ENCODE measurements at places on chromosomes 4 and X. TPM values are rescaled to one million over a fixed set of nuclear protein-coding genes. Genes with fewer than 3 reads are reported as not detected.

- H3K4me1 ChIP-seq: peaks cover 9% of the 10 kb centered on the region
- H3K4me3 ChIP-seq: no peak overlapping the region
- no peaks in the 10 kb centered on the region for H3K36me3 ChIP-seq
- no peak overlapping the region for H3K27ac ChIP-seq
- no peak for DNase-seq
- no peaks in the 10 kb centered on the region for H3K27me3 ChIP-seq
Observed at GRCh38 chr4:37797923-37798322, 28.6 kb upstream of the PGM2 start.

DNA sequence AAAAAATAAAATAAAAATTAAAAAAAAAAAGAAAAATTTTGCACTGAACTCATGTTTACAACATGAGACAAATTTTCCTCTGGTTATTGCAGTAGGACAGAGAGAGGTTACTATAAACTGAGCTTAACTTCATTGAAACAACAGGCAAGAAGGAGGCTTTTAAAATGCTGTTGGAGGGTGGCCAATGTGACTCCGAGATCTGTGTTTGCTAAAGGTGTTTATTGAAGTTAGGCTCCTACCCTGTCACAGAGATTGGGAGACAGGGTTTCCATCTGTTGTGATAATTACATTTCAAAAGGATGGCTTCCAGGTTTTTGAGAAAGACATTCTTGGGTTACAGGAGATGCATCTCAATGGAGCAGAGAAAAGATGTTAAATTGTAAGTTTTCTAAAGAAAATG, 370.5 kb upstream of the HS3ST1 start:
- H3K4me3 ChIP-seq: no peak overlapping the region
- DNase-seq: no peak
- no peaks in the 10 kb centered on the region for H3K27me3 ChIP-seq
- no peaks in the 10 kb centered on the region for H3K4me1 ChIP-seq
- H3K36me3 ChIP-seq: no peaks in the 10 kb centered on the region
- H3K27ac ChIP-seq: no peak overlapping the region

- peaks cover 5% of the 10 kb centered on the region for H3K27me3 ChIP-seq
- DNase-seq: no peak
- peaks cover 18% of the 10 kb centered on the region for H3K4me1 ChIP-seq
- H3K4me3 ChIP-seq: no peak overlapping the region
- H3K27ac ChIP-seq: no peak overlapping the region
Observed at GRCh38 chr4:56817840-56818491, 3.5 kb downstream of the SPINK2 start.

GRCh38 chr4:8173492-8174242, 15.1 kb upstream of the ABLIM2 start:
- no peaks in the 10 kb centered on the region for H3K4me1 ChIP-seq
- no peak overlapping the region for H3K4me3 ChIP-seq
- peak; percentile 78 for DNase-seq
- H3K27ac ChIP-seq: no peak overlapping the region

GRCh38 chr4:158356301-158356700, 146.0 kb downstream of the TMEM144 start:
- no peak overlapping the region for H3K4me3 ChIP-seq
- DNase-seq: no peak
- no peaks in the 10 kb centered on the region for H3K27me3 ChIP-seq
- H3K27ac ChIP-seq: no peak overlapping the region
- no peaks in the 10 kb centered on the region for H3K4me1 ChIP-seq

DNA sequence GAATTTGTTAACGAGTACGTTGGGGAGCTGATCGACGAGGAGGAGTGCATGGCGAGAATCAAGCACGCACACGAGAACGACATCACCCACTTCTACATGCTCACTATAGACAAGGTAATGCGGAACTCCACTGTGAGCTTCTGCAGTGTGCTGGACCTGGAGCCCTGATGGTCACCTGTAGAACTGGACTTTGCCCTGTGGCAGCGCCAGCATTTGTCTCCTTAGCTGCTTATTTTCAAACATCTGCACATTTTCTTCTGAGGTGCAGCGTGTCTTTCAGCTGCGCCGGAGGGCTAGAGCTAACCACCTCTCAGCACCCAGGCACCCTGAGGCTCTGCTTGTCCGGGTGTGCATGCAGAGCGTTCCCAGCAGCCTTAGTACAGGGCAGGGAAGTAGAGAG, 47.7 kb downstream of the NELFA start:
- H3K36me3 ChIP-seq: no peaks in the 10 kb centered on the region
- no peaks in the 10 kb centered on the region for H3K4me1 ChIP-seq
- no peak overlapping the region for H3K4me3 ChIP-seq
- H3K27me3 ChIP-seq: no peaks in the 10 kb centered on the region
- no peak for DNase-seq

Gene BANK1
- total RNA-seq: 208 TPM

- H3K4me3 ChIP-seq: no peak overlapping the region
- no peaks in the 10 kb centered on the region for H3K36me3 ChIP-seq
- H3K27ac ChIP-seq: no peak overlapping the region
- no peaks in the 10 kb centered on the region for H3K27me3 ChIP-seq
- H3K4me1 ChIP-seq: no peaks in the 10 kb centered on the region
Observed at GRCh38 chr4:125125276-125125675, 189.5 kb upstream of the FAT4 start.

- H3K36me3 ChIP-seq: no peaks in the 10 kb centered on the region
- peak overlapping the region; percentile 65 for H3K27ac ChIP-seq
- H3K4me3 ChIP-seq: no peak overlapping the region
- no peak for DNase-seq
- no peaks in the 10 kb centered on the region for H3K27me3 ChIP-seq
Observed at GRCh38 chrX:12949205-12949926, 25.5 kb upstream of the TMSB4X start.

GRCh38 chrX:40476958-40477357, 103.8 kb upstream of the ATP6AP2 start:
- H3K4me1 ChIP-seq: no peaks in the 10 kb centered on the region
- no peaks in the 10 kb centered on the region for H3K36me3 ChIP-seq
- no peak overlapping the region for H3K4me3 ChIP-seq

- H3K36me3 ChIP-seq: no peaks in the 10 kb centered on the region
- DNase-seq: no peak
- no peaks in the 10 kb centered on the region for H3K27me3 ChIP-seq
Observed at GRCh38 chr4:184200296-184200695, 17.4 kb downstream of the ENPP6 start.

Gene MAGEA6
- total RNA-seq: not detected

DNA sequence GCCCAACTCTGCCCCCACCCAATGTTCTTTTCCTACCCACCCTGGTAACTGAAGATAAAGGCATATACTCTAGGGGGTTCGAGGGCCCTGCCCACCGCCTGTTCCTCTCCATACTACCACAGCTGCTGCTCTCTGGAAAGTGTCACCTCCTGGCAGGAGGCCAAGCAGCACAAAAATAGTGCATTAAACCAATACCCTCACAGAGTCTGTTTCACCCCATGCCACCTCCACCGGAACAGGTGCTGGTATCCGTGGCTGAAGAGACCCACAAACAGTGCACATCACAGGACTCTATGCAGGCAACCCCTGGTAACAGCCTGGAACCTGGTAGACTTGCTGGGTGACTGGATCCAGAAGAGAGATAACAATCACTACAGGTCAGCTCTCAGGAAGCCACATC, 85.1 kb upstream of the CTSO start:
- H3K4me1 ChIP-seq: no peaks in the 10 kb centered on the region
- no peak for DNase-seq
- no peaks in the 10 kb centered on the region for H3K36me3 ChIP-seq
- no peak overlapping the region for H3K4me3 ChIP-seq
- H3K27me3 ChIP-seq: no peaks in the 10 kb centered on the region

Gene REELD1
- 2.9 TPM for total RNA-seq

DNA sequence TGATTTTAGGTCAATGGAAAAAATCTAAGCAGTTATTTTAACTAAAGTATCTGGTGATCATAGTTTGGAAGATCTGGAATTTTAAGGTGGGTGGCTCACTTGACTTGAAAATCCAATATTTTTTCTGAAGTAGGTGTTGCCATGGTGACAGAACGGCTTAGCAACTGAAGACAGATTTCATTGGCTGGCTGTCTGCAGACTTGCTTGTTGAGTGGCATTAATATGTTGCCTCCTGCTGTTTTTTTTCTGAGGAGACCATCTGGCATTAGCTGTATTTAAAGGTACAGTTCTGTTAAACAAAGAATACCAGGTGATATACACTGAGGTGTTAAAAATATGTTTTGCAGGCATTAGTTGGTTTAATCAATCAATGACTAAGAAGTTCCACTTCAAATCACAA, 19.8 kb downstream of the CPE start:
- no peak overlapping the region for H3K4me3 ChIP-seq
- H3K27ac ChIP-seq: no peak overlapping the region
- H3K36me3 ChIP-seq: no peaks in the 10 kb centered on the region
- no peaks in the 10 kb centered on the region for H3K4me1 ChIP-seq
- no peak for DNase-seq
- H3K27me3 ChIP-seq: no peaks in the 10 kb centered on the region

Gene TMSB15B
- 2.0 TPM for total RNA-seq

Gene KDM6A
- total RNA-seq: 54.4 TPM

- peaks cover 3% of the 10 kb centered on the region for H3K4me1 ChIP-seq
- DNase-seq: no peak
- peak overlapping the region; percentile 38 for H3K27ac ChIP-seq
- no peak overlapping the region for H3K4me3 ChIP-seq
- H3K36me3 ChIP-seq: no peaks in the 10 kb centered on the region
Observed at GRCh38 chr4:76377481-76377901, 43.5 kb downstream of the CCDC158 start.

Data from spleen (tissue), 13 donors.